ENCODE measurements at places on chromosomes 7 and 10.
A peak's percentile ranks its signal among the peaks of the same experiment; 100 is the strongest.

GRCh38 chr10:30974773-30975415 lies 56.8 kb downstream of the ZNF438 start:
- DNase-seq, result no peak

DNA sequence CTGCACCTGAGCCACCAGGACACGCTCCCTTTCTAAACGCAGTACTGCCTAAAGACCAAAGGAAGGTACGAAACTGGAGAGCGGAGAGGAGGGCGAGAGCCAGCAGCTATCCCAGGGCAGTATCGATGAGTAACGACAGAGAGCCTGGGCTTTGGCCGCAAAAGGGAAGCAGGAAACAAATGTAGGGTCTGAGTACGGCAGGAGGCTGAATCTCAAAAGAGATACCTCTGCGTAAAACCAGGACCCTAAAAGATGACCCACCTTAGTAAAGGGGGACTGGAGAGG lies 20.4 kb downstream of the PARP12 start:
- DNase-seq, result no peak

GRCh38 chr7:2260820-2261219 lies 18.8 kb downstream of the NUDT1 start:
- DNase-seq, result peak; percentile 93

DNA sequence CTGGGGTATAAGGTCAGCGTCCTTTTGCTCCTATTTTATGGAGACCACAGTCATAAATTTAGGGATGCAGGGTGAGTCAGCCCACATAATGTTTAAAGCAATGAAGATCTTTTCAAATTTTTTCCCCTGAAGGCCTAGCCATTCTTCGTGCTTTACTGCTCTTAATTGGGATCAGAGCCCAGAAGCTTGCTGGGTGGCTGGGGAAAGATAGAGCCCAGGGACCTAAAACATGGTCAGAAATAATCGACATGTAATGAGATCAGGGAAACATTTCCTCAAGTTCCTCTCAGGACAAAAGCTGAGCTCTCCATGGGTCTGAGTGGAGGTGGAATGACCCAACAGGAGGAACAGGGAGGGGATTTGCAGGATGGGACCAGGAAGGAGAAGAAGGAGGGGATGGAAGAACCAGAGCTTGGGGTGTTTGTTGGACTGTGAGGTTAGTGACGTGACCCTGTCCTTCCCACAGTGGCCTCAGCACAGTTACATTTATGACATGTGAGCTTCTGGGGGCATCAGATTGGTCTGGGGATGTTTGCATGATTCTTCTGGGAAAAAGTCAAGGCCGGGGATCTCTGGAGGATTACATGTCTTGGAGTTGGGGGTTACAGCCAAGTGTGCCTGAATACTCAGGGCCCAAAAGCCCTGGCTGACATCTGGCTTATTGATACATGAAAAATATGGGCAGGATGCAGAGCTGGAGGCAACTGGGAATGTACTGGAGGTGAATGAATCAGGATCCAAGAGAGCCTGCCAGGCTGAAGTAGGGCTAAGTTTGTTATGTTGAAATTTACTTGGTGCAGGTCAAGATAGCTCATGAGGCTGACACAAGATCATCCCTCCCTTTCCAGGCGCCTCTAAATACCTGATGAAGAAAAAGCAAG lies 477.9 kb downstream of the RPS24 start:
- DNase-seq, result no peak

DNA sequence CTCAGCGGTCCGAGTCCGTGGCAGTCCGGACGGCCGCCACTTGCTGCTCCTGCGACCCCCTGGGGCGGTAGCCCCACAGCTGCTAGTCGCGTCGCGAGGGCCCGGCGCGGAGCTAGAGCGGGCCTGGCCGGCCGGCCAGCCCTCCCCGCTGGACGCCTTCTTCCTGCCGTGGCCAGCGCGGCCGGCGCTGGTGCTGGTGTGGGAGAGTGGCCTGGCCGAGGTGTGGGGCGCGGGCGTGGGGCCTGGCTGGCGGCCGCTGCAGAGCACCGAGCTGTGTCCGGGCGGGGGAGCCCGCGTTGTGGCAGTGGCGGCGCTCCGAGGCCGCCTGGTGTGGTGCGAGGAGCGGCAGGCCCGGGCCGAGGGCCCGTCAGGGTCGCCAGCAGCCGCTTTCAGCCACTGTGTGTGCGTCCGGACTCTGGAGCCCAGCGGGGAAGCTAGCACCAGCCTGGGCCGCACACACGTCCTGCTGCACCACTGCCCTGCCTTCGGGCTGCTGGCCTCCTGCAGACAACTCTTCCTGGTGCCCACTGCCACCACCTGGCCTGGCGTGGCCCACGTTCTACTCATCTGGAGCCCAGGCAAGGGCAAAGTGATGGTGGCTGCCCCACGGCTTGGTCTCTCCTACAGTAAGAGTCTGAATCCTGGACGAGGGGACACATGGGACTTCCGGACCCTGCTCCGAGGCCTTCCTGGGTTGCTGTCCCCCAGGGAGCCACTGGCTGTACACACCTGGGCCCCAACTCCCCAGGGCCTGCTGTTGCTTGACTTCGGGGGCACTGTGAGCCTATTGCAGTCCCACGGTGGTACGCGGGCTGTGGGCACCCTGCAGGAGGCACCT lies 631 bp downstream of the HPS6 start:
- peak; percentile 26 for DNase-seq

- DNase-seq, result no peak
Observed at GRCh38 chr7:95011995-95012394, 104.6 kb downstream of the PPP1R9A start.

DNA sequence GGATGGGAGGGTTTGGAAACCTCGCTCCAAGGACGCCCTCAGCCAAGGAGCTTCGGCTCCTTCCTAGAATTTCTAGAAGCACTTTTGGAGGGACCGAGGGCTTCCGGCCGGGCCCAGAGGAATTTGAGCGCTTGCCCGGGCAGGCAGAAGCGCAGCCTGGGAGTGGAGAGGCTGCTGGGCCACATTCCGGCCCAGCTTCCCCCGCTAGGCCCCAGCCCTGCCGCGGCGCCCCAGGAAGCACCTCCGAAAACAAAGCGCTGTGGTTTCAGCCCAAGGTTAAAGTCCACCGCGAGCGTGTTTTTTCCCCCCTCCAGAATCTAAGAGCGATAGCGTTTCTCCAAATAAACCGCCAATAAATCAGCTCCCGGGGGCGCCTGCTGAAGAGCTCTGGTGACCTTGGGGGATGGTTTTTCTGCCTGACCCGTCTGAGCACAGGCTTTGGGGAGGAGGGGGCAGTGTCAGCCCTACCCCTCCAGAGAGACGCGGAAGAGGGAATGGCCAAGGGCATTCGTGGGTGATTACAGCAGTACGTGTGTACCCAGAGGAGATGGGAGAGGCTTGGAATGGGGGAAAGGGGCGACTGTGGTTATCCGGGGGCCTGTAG lies 5.7 kb upstream of the TNRC18 start:
- DNase-seq, result no peak

DNA sequence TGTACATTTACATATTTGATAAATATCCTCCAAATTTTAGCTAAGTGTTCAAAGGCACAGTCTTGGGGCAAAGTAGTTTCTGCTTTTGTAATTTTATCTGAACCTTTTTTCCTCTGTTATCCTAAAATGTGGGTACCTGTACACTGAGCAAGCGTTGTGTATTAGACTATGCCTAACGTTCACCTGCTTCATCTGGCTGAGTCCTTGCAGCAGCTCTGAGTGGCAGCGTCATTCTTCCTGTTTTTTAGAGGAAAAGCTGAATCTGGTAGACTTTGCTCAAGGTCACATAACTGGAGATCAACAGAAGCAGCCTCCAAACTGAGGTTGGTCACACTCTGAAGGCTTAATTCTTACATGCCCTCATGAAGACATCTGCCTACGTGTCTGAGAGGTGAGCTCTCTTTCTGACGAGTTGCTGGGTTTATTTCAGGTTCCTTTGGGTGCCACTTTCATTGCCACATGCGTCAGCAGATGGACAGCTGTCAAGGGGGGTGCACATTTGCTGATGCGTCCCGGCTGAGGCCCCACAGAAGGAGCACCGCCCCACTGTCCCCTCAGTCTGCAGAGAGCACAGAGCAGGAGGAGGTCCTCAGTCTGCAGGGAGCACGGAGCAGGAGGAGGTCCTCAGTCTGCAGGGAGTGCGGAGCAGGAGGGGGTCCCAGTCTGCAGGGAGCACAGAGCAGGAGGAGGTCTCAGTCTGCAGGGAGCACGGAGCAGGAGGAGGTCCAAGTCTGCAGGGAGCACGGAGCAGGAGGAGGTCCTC lies 406.5 kb upstream of the SHH start:
- DNase-seq, result no peak

DNA sequence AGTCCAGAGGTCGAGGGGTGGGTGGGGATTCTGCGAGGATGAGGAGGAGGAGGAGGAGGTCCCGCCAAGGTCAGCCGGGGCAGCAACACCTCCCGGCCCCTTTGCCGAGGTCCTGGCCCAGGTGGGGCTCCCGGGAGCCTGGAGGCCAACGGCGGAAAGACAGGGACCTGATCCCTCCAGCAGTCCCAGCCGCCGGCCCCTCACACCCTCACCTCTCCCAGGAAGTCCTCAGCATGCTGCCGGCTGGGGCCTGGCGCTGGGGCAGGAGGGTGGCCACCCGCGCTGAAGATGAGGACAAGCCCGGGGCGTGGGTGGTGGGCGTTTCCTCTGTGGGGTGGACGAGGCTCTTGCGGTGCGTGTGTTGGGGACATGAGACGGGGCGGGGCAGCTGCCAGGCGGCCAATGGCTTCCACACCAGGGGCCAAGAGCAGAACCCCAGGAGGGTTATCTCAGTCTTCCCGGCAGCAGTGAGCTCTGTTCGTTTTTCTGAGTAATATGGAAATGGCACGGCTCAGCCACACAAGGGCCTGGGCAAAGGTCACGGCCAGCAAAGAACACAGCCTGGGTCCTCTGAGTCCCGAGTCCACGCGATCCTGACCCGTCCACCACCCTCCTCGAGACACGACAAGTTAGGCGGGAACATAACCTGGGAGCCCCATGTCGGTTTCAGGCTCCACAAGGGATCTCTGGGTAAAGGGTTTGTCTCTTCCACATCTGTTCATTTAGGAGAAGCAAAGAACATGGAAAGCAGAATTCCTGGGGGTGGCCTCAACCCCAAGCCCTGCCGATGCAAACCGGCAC lies 82.9 kb upstream of the PDGFA start:
- DNase-seq, result no peak

GRCh38 chr7:152476551-152476950 lies 40.7 kb upstream of the KMT2C start:
- no peak for DNase-seq
